Neuronal stem cell (in vitro differentiated cells): ENCODE measurements at places on chromosomes 5 and 9.

DNA sequence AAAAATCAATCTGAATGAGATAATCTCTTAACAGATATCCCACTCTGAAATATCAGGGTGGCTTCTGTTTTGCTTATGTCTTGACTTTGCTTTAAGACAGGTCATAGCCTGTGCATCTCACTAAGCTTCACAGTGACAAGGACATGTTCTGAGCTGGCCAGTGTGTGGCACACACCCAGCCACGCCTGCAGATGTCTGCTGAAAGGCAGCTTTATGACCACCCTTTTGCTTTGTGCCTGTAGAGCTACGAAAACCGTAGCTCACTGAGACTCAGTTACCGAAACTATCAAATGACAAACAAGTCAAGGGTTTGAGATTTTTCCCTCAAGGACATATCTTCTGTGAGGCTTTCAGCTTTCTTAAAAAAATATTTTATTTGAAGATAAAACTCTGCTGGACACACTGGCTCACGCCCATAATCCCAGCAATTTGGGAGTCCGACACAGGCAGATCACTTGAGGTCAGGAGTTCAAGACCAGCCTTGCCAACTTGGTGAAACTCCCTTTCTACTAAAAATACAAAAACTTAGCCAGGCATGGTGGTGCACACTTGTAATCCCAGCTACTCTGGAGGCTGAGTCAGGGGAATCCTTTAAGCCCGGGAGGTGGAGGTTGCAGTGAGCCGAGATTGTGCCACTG, 233.2 kb downstream of the SPATA31A1 start:
- no peak for DNase-seq

DNA sequence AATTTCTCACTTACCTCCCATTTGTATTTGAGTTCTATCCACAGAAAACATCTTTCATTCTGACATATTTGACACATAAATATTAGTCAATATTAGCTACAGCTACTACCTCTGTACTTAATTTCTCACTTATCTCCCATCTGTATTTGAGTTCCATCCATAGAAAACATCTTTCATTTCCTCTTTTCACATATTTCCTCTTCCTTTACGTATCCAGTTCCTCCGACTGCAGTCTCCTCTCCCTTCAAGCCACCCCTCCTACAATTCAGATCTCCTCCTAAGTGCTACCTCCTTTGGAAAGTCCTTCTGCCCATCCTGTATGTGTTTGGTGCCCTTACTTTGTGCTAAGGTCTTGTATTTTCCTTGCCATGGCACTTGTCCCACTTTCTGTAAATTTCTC, 1.6 kb downstream of the SREK1IP1 start:
- no peak for DNase-seq

GRCh38 chr5:91255396-91256141, 127.5 kb downstream of the ARRDC3 start:
- no peak for DNase-seq

- no peak for DNase-seq
Measured at GRCh38 chr9:15225564-15226126, 81.4 kb downstream of the TTC39B start.

DNA sequence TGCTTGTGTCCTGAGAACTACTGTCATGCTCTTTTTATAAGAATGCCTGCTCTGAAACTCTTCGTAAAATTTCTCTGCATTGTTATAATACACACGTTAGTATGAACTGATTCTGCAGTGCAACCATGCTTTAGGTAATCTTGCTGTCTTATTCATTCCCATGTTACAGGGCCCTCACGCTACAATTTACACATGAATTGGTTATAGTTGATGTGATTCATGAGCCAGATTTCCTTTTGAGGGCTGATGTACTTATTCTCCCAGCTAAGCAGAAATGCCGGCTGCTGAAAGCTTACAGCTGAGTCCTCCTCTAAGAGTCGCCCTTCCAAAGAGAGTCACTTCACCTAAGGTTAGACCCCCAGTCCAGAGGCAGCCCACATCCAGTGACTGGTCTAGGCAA, 233.5 kb upstream of the PCSK5 start:
- DNase-seq: no peak

DNA sequence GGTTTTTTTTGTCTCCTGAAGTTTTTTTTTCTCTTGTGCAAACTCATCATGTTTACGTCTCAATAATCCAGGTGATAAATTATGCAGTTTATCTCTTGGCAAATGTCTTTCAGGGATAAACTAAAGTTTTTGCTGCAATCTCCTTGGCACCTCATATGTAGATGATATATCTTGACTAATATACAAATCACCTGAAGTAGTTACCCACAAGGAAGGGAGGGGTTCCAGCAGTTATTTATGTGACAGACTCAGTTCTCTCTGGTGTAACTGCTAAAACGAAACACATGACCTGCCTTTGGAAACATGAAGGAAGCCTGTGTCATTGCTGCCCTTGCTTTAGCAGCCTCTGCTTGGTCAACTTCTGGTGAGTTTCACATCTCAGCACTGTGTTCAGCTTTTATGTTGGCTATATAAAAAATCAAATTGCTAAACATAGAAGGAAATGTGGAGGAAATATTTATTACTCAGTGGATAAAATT, 39.3 kb upstream of the KIAA1958 start:
- DNase-seq: no peak

GRCh38 chr5:119353686-119354366, 2.0 kb upstream of the TNFAIP8 start:
- no peak for DNase-seq

- no peak for DNase-seq
Measured at GRCh38 chr9:94801681-94802080, 75.2 kb downstream of the AOPEP start.

GRCh38 chr5:147685993-147686392, 96.5 kb downstream of the JAKMIP2 start:
- DNase-seq: no peak

DNA sequence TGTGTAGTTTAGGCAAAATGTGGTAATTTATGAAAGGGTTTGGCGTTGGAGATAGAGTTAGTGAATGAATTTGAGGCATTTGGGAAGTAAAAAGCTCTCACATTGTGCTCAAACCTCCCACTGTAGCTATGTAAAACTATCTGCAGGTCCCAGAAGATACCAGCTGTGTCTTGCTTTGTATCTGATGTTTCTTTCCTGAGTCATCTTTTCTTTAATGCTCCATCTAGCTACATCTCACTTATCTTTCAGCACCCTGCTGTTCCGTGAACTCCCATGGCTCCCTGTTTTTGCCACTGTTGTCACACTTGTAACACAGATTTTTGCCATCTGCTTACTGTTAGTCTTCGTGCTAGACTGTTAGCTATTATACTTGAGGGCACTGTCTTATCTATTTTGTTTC, 253.1 kb downstream of the NPR3 start:
- no peak for DNase-seq

GRCh38 chr9:126643945-126644527, 30.3 kb downstream of the LMX1B start:
- no peak for DNase-seq

- no peak for DNase-seq
Measured at GRCh38 chr5:39117401-39117800, 43.2 kb upstream of the RICTOR start.

DNA sequence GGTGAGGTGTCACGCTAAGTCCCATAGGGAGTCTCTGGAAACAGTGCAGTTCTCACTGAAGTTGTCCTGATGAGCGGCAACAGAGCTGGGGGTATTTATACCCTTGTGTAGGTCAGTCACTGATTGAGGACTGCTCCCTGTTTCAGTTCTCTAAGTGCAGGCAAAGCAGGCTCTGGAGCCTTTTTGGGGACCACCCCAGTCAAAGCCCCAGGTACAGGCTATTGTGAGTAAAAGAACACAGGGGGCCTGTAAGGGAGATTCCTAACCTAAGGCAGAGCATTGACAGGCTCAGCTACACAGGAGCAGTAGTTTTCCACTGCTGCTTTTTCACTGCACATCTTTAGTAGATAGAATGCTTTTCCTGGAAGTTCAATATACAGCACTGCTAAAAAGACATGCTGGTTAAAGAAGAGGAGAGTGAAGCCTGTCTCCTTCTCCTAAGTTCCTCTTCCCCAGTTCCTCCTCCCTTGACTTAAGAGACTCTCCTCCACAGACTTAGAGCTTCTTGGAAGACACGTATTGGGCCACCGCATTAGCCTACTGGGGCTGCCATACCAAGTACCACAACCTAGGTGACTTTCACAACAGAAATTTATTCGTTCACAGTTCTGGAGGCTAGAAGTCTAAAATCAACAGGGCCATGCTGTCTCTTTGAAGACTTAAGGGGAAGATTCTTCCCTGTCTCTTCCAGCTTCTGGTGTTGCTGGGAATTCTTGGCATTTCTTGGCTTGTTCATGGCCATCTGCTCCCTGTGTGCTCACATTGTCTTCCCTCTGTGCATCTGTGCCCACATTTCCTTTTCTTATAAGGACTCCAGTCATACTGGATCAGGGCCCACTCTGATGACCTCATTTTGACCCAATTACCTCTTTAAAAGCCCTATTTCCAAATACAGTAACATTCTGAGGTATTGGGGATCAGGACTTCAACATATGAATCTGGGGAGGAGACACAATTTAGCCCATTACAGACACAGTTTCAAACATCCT, 221.0 kb downstream of the ESM1 start:
- no peak for DNase-seq

DNA sequence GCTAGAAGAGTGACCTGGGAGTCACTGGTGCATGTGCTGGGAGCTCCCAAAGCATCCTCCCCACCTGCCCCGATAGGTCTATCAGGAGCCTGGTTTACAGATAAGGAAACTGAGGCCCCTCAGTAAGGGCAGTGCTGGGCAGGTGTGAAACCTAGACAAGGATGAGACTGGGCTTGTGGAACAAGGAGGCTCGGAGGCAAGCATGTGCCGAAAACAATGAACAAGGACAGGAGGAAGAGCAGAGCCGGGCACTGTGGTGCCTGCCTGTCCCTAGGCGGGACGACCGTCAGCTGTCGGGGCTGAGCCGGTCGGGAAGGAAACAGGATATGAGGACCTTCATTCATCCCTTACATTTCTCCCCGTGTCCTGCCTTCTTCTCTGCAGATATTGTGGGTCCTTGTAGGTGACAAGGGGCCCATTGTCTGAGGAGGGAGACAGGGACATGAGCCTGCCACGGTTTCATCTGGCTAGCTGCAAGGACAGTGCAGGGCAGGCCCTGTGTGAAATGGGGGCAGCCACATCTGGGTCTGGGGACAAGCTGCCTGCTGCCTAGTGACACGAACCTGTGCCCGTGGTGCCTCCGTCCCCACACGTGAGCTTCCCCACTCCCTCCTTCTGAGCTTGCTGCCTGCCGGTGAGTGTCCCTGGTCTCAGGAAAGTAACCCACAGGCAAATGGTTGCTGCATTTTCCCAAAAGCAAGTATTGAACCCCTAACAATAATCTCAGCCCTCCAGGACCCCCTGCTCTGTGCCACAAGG, 18.6 kb downstream of the FGD3 start:
- no peak for DNase-seq

DNA sequence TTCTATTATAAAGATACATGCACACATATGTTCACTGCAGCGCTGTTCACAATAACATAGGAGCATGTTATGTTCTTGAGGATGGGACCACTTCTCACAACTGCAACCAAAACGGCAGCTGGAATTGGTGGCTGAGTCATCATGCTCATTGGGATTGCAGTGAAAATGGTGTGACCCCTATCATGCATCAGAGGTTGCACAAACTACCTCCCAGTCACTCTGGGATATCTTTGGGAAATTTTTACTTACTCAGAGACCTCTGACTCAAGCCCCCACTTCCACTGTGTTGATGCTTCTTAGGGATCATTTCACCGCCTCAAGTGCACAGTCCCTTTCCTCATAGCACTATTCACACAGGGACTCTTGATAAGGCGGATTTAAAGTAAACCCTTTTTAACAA, 474.1 kb downstream of the BNC2 start:
- no peak for DNase-seq

- DNase-seq: no peak
Measured at GRCh38 chr9:36609306-36609705, 36.6 kb downstream of the MELK start.

DNA sequence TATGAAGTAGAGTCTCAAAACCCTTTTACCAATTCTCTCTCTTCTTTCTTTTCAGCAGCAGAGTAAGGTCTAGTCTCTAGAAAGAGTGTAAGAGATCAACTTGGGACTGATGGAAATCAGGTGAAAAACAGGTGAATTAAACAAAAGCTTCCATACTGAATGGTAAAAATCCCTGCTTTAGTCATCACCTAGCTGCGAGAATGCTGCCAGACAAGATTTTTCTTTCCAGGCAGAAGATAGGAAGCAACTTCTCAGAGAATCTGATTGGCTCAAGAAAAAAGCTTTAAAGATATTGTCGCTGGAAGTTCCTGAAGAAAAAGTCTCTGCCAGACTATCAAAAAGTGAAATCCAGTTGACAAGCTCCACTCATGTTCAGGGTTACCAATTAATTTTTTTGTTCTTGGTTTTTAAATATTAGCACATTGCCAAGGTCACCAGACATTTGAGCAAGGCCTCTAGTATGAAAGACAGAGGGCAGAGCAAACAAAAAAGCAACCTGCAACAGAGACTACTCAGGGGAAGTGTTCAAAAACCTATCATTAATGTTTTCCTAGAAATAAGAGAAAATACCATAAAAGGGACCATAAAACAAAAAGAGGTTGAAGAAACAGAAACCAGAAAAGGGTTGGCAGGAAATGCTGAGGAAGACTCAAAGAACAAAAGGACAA, 9.3 kb downstream of the CDO1 start:
- DNase-seq: no peak

GRCh38 chr5:36756848-36757247, 119.7 kb upstream of the NIPBL start:
- no peak for DNase-seq

DNA sequence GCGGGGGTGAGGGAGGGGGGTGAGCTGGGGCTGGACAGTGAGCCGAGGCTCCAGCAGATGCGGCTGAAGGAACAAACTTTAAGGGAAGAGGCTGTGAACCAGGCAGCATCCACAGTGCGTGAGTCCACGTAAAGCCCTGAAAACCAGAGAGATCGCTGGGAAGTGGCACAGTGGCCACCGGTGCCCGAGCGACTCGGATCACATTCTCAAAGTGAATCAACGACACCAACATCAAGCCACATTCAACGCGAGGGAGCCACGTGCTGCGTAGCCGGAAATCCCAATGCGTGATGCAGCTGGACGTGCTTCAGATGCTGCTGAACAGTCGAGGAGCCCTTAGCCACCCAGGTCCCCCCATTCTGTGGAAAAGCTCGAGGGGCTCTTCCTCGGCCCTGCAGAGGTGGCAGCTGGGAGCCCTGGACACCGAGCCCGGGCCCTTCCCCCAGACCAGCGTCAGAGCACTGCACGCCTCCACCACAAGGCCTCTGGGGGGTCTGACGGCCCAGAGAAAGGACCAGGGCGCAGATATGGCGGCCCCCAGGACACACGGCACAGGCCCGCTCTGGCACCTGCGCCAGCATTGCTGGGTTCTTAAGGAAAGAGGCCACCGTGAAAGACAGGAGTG, 53.7 kb upstream of the EXOC3 start:
- no peak for DNase-seq

DNA sequence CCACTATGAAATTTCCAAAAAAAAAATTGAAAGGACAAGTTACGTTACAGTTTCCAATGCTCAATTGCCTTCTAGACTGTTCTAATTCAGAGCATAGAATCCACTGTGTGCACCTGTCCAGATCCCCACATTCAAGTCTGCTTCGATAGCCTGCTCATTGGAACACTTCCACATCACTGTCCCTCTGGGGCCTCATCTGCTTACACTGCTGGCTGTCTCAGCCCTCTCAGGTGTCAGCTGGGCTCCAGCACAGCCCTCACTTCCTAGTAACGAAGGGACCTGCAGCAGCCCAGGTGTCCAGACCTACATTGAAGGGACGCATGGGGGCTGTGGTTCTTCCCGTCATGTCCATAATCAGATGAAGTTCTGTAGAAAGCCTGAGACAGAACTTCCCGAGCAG, 94.3 kb upstream of the EMB start:
- DNase-seq: no peak
